ENCODE measurements at places on chromosomes 7 and 10.

DNA sequence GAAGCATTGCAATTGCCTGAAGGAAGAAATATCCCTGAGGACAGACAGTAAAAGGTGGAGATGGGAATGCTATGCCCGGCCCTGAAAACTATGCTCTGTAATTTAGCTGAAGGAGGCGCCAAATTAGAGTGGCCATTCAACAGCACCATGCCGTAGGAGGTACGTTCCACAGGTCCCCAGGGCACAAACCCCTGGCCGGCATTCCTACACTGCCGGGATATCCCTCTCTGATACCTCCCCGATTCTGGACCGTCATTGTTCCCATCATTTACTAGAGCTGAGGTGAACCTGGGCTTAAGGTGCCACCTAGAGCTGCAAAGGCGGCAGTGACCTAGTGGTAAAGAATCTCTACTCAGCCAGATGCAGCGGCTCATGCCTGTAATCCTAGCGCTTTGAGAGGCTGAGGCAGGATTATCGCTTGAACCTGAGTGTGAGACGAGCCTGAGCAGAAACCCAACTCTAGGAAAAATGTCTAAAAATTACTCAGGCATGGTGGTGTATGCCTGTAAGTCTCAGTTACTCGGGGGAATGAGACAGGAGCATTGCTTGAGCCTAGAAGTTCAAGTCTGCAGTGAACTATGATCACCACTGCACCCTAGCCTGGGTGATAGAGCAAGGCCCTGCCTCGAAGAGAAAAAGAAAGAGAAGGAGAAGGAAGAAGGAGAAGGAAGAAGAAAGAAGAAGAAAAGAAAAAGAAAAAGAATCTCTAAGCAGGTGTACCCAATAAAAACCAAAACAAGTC is 53.0 kb upstream of the TNKS2 start:
- no peak for DNase-seq

DNA sequence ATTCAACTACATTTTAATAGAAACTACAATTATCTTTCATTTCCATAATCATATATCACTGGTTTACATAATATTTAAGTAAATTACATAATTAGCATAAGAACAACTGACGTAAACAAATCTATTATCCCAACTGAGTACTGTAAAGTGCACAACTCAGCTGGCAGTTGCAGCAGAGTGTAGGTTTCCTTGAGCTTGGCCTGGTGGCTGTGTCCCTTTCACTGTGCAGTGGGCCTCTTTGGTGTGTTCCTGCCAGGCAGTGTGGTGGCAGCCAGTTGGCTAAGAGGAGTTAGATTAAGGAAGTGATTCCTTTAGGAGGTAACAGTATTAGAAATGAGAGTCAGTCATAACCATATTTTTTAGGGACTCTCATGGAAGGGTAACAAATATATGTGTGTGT is 7.0 kb downstream of the NRG3 start:
- DNase-seq: no peak

DNA sequence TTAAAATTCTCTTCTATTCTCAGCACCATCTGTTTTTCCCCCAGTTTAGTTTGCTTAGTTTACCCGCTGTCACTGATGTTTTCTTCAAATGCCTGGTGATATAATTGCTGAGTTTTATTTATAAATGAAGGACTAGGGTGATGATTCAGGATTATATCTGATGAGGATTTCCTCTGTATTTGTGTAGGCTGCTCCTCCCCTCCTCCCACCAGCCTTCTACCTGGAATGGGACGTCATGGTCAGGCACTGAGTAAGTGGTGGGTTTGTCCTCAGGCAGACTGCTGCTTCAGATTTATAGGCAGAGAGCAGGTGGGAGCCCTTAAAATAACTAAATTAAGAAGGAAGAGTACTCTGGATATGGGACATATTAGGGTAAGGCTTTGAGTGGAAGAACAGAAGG is 35.8 kb downstream of the PALS2 start:
- no peak for DNase-seq

- DNase-seq: peak; percentile 27
These were observed 1.9 kb upstream of the PLAU start for GRCh38 chr10:73908853-73909539.

DNA sequence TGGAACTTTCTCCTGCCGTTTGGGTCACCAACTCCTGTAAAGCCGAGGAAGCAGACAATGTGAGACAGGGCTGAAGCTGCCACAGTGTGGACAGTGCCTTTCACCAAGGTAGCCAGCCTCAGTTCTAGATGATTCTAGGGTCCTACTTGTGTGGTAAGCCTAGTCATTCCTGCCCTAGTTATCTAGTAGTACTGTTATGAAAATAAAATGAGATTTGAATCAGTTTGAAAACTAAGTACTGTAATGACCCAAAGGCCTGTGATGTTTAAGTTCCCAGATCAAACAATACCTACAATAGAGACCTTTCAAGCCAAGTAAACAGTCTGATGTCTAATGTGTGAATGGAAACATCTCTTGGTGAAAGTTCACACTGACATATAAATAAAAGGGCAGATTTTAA is 37.1 kb downstream of the POLL start:
- DNase-seq: no peak

DNA sequence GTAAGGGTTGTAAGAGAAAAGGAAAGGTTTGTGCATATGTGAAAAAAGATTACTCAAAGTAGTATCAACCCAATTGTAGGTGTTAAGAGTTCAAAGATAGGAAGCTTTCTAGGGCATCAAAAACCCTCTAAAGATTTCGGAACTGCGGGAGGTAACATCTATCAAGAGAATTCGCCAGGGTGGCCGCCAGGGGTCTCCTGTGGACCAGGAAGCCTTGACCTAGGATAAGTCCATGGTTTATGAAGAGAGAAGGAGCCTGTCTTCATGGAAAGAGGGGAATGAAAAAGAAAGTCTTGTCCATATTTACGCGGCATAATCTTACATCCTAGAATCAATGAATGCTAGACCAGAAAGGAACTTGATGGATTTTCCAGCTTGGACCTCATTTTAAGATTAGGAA is 140.7 kb upstream of the CALCR start:
- no peak for DNase-seq

GRCh38 chr10:77056650-77057049 is 581.0 kb downstream of the KCNMA1 start:
- DNase-seq: no peak

All from CD8-positive, alpha-beta memory T cell (primary cell).